K562 (cell line): ENCODE measurements at places on chromosomes 16 and 17.

DNA sequence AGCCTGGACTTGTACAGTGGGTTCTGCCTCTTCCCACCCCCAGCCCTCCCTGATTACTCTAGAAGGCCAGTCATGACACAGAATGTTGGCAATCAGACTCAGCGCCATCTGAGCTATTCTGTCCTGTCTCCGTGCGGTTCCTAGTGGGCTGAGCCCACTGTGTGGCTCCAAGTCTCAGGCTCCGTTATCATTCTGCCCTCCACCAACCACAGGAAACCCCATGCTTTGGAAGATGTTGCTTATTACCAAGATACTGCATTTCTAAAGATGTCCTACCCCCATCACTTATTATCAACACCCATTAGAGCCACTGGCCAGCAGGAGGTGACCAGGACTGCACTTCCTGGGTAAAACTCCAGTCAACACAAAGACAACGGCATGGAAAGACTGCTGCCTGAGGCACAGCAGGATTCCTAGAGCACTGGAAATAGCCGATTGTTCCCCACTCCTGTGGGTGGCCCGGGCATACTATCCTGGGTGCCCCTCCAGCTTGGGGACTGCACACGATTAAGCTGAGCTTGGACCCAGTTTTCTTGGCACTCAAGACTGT lies 133.6 kb downstream of the AATF start:
- no peak for DNase-seq

DNA sequence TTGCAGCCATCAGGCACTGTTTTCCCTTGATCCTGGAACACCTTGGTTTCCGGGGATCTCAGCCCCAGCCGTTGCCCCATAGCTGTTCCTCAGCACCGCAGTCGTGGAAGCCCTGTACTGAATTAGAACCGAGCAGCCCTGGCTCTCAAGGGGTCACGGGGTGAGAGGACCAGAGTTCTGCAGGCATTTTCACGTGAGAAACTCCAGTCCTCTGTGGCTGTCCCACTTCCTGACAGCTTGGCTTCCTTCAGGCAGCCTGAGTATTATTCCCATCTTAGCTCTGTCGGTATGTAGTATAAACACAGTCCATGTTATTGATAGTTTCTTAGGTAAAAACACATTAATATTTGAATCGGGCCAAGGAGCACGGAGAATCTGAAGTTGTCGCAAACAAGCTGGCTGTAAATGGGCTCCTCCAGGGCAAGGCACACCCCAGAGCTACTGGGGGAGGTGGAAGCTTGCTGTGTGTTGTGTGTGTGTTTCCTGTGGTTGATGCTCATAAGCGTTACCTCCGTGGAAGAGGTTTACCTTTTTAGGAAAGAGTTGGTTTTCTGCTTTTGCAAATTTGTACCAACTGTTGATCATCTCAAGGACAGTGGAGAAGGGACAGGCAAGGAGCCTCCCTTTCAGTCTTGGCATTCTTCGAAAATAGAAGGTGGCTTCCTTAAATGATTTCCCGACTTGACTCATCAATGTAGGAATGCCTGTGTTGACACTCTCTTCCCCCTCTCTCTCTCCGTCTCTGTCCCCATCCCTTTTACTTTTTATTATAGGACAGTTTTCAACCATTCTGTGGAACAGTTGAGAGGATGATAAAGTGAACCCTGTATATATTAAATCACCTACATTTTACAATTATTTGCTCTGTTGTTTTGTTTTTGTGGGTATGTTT lies 208.9 kb upstream of the CHMP6 start:
- no peak for DNase-seq

DNA sequence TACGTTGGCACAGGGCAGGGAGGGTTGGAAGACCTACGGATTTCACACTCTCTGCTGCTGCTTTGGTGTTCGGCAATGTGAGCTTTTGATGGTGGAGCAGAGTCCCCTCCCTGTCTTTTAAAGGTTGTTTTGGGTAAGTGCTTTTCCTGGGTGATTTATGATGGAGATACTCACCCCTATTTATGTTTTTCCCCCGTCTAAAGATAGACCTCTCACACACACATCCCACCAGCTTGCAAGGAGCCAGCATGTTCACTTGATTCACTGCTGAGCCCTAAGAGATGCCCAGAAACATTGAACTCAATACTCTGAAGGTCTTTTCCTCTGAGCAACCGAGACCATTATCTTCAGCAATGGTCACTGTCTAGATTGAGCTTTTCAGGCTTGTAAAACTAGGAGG lies 8.3 kb downstream of the RBFOX1 start:
- DNase-seq = no peak

- peak; percentile 43 for DNase-seq
Measured at GRCh38 chr17:77385750-77386501, 245.2 kb downstream of the SEC14L1 start.

- DNase-seq = no peak
Measured at GRCh38 chr17:17352836-17353624, 49.9 kb downstream of the NT5M start.

- no peak for DNase-seq
Measured at GRCh38 chr16:50607970-50608557, 59.9 kb downstream of the NKD1 start.

GRCh38 chr16:35678-36305 lies 17.6 kb downstream of the POLR3K start:
- no peak for DNase-seq

DNA sequence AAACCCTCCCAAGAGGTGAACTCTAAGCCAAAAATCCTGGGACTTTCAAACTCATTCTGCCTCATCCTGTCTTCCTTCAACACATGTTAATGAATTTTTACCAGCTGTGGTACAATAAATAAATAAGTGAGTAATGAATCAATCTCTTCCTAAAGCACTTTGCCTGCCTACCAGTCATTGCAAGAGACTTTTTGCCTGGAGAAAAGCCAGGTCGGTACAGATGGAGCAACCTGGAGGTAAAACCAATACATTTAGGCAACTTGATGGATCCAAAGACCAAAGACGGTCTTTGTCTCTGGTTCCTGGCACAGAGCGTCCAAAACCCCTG lies 324.2 kb downstream of the PMP22 start:
- DNase-seq = no peak

- DNase-seq = no peak
Measured at GRCh38 chr17:73725794-73726515, 81.7 kb upstream of the SDK2 start.

DNA sequence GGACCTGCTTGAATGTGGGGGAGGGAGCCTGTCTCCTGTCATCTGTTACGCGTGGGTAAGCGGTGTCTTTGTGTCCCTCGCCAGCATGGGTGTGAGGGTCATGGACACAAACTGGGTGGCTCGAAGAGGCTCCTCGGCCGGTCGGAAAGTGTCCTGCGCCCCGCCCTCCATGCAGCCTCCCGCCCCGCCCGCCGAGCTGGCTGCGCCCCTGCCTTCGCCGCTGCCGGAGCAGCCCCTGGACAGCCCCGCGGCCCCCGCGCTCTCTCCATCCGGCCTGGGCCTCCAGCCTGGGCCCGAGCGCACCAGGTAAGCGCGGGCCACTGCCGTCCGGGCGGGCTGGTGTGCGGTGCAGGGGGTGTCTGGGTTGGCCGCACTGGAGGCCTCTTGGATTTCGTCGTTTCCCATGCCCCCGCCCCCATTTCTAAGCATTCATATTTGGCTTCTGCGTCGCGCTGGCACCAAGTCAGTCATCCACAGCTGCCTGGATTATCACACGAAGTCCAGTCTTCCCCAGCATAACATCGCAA lies 43.8 kb downstream of the ELAC2 start:
- DNase-seq = no peak

- no peak for DNase-seq
Measured at GRCh38 chr17:50319306-50320004, 26.5 kb upstream of the XYLT2 start.

GRCh38 chr16:68781784-68782183 lies 44.7 kb downstream of the CDH1 start:
- DNase-seq = no peak

DNA sequence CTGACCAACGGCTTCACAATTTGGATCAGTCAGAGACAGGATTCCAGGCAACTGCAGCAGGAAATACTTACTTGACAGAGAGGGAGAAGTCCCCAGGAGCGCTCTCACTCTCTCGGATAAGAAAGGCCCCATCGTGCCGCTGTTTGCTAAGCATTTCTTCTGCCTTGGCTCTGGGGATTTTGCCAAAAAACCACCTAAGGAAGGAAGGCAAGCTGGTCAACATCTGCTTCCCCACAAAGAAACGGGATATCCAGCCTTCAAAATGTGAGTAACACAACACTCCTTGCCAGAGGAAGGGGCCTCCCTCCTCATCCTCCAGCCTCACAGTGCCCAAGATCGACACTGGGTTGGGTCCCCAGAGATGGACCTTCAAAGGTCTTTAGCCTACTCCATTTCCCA lies 36.6 kb upstream of the SLC25A19 start:
- no peak for DNase-seq

- no peak for DNase-seq
Measured at GRCh38 chr16:10646581-10647263, 48.0 kb downstream of the TEKT5 start.

- DNase-seq = peak; percentile 68
Measured at GRCh38 chr17:59853168-59853918, 39.4 kb downstream of the TUBD1 start.

DNA sequence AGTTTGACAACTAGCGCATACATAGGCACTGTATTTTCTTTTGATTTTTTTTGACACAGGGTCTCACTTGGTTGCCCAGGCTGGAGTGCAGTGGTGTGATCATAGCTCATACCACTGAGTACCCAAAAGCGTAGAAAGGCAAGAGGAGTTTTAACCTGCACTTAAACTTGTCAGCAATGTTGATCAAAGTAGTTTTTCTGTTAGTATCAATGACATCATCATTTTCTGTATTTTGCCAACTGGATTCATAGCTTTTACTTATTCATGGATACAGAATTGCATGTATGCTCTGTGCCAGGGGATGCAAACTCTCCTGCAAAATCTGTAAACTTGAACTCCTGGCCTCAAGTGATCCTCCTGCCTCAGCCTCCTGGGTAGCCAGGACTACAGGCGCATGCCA lies 55.9 kb upstream of the ATP2A3 start:
- no peak for DNase-seq

- DNase-seq = no peak
Measured at GRCh38 chr16:4691666-4692412, 1.5 kb upstream of the NUDT16L1 start.

GRCh38 chr16:72241930-72242329 lies 70.0 kb upstream of the PMFBP1 start:
- DNase-seq = peak; percentile 40
